ENCODE measurements at places on chromosomes 5 and 9.

GRCh38 chr9:82180711-82181110 is 192.1 kb downstream of the SPATA31D1 start:
- DNase-seq = no peak

DNA sequence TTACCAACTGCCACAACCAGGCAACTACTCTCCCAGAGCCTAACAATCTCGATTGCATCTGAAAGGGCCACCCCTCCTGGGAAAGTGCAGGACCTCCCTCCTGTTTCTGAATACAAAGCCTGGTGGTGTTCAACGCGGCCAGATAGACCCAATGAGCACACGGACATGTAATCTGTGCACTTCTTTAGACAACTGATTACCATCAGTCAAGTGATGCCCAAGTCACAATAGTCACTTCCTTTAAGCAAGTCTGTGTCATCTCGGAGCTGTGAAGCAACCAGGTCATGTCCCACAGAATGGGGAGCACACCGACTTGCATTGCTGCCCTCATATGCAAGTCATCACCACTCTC is 739 bp downstream of the C9orf72 start:
- no peak for DNase-seq

DNA sequence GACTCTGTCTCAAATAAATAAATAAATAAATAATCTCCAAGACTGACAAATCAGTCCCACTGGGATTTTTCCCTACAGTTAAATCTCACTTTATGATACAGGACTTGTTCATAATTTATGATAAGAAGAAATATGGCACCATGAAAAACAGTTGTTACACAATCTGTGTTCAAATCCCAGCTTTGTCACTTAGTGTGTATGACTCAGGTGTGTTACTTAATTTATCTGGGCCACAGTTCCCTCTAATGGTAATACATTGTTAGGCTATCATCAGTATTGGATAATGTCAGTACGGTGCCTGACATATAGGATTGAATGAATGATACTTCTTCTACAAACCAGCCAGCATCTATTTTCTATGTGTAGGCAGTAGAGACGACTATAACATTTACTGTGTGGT is 23.1 kb downstream of the SLC36A3 start:
- DNase-seq = no peak

- no peak for DNase-seq
Observed at GRCh38 chr5:170306381-170306831, 8.8 kb upstream of the LCP2 start.

DNA sequence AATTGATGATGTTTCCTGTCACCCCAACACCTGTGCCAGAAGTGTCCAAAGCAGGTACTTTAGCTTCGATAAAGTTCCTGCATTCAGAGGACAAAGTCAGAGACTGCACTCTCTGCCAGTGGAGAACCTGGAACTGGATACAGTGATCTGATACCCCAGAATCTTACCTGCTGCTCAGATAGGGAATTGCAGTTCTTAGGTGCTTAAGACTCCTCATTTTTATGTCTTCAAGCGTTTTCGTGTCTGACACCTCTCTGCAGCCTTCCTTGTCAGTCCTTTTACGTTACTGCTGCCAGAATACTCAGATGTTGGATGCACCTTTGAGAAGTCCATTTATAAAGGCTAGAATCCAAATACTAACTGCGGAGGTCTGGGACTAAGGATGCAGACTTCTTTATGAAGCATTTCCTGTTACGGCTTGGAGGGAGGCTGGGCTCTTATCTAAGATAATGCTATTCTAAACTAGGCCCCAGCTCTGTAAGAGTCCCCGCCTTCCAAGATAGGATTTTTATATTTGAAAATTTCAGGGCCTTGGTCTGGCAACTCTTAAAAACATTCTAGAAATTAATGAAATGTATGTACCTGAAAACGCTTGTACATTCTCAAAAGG is 1.9 kb downstream of the ISOC1 start:
- DNase-seq = no peak

DNA sequence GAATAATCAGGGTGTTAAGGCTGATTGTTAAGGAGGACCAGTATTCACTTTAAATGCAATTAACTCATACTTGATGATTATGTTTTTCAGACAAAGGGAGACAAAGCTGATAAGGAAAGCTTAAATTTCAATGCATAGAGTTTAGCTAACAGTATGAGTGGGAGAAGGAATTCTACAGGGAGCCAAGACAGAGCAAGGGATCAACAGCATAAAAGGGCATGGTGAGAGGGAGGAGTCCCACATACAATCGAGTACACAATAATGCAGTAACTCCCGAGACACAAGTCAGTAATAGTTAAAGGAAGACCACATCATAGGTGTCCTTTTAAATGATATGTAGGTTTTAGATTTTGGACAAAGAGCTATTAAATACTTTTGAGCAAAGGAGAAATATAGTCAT is 191.7 kb upstream of the PTPRD start:
- DNase-seq = no peak

DNA sequence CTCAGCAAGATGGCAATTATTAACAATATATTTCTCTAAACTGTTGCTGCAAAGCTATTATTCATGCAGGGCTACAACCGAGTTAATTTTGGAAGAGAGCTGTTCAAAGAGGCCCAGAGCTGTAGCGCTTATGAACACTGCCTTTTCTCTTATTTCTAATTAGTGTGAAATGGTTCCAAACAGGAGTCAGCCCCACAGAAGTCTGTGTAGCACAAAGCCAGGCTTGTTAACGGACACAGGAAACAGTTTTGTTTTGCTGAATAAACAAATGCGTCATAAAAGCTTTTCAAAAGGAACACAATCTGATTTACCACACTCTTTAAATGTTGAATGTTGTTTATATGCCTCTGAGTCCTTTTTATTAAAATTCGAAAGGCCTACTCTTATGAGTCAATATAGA is 396.5 kb downstream of the ANXA1 start:
- no peak for DNase-seq

- DNase-seq = no peak
Observed at GRCh38 chr9:85038824-85039608, 369.5 kb downstream of the NTRK2 start.

DNA sequence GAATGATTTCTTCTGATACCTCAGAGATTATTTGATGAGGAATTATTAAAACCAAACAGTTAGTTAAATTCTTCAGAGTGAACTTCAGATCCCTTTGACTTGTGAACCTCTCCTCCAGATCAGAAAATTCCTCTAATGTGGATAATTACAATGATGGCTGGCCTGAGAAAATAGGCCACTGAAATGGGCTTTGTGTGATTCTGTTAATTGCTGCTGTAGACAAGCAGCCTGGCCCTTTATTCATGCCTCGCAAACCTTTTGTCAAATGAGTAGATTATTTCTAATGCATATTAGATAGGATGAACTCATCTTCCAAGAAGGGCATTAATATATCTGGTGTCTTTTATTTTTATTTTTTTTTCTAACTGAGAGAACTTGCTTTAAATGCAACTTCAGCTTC is 855.2 kb downstream of the TLE4 start:
- DNase-seq = no peak

- DNase-seq = no peak
Observed at GRCh38 chr5:90939211-90939610, 380.6 kb downstream of the ADGRV1 start.

DNA sequence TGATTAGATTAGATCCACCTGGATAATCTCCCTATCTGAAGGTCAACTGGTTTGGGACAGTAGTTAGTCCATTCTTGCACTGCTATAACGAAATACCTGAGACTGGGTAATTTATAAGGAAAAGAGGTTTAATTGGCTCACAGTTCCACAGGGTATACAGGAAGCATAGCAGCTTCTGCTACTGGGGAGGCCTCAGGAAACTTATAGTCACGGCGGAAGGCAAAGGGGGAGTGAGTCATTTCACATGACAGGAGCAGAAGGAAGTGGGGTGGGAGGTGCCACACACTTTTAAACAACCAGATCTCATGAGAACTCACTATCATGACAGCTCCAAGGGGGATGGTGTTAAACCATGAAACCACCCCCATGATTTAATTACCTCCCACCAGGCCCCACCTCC is 9.9 kb downstream of the C9orf40 start:
- no peak for DNase-seq

- DNase-seq = no peak
Observed at GRCh38 chr9:125990186-125990792, 243.1 kb downstream of the PBX3 start.

DNA sequence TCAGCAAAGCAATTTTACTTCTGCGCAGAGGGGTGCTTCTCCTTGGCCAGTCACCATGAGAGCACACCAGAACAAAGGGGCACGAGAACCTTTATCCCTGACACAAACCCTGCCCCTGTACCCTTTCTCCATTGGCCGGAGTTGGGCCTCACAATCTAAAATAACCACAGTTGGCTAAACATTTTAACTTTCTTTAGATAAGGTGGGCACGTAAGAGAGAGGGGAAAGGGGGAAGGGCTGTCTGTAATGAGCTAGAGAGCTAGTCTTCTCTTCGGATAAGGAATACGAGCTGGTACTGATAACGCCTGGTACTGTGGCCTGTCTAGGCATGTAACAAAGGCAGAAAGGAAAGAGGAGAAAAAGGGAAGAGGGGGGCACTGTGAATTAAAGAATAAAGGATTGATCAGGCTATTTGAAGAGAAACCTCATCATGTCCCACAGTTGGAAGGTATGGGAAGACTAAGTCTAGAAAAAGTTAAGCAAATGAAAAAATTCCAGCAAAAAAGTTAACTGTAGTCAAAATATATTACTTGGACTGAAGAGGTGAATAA is 1.8 kb upstream of the IARS1 start:
- no peak for DNase-seq

DNA sequence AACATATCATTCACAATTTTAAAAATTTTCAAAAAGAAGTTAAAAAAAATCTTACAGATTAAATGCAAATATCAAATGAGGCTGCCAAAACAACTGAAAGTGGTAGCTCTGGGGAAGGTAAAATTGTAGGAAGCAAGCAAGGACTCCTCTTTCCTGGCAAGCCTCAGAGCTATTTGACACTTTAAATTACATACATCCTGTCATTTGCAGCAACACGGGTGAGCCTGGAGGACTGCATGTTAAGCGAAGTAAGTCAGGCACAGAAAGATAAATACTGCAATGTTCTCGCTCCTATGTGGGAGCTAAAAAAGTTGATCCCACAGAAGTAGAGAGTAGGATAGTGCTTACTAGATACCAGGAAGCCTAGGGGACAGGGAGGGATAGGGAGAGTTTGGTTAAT is 58.0 kb downstream of the LPAR1 start:
- no peak for DNase-seq

DNA sequence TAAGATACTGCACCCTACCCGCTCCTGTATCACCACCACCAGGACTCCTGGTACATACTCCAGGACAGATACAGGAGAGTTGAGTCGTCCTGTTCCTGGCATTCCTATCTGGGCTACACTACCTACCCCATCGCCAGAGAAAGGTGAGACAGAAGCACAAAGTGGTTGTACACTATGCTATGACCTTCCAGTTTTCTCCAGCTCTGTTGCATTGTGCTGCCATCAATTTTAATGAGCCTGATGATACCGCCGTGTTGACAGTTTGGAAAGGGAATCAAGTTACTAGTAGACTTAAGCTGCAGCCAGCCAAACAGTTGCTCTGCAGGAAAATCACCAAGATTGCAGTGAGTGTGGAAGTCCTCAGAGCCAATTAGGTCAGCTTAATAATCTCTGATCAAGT is 35.2 kb downstream of the ANP32B start:
- no peak for DNase-seq

- no peak for DNase-seq
Observed at GRCh38 chr5:31854181-31855133, 215.5 kb downstream of the PDZD2 start.

GRCh38 chr5:172777881-172778814 is 7.2 kb upstream of the DUSP1 start:
- no peak for DNase-seq

DNA sequence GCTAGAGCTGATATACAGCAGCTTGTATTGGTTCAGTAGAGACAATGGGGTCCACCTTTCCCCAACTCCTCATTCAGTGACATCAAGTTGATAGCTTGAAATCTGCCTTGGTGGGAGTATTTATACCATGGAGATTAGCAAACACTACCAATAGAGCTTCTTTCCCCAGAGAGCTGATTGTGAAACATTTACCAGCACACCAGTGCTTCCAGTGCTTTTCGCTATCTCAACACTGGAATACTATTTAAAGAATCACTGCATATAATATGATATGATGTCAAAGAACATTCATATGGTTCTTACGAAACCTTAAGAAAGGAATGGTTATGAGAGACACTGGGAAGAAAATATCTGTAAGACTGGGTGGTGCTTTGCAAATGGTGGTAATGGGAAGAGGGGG is 21.8 kb upstream of the RNF145 start:
- DNase-seq = no peak

DNA sequence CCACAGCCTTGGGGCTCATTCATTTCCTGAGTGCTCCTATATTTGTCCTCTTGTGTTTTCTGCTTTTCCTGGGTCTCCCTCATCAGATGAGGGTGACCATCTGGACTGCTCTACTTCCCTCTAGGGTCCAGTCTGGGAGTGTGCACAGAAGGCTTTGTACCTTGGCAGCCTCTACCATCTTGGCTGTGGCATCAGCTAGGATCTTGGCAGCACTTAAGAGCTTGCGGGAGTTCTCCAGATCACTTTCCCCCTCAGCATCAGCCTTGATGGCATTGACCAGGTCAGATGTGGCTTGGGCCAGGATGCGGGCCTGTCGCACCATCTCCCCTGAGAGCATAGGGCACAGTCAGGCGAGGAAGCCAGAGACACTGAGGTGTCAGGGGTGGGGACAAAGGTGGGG is 15.8 kb downstream of the TLN1 start:
- DNase-seq = no peak

DNA sequence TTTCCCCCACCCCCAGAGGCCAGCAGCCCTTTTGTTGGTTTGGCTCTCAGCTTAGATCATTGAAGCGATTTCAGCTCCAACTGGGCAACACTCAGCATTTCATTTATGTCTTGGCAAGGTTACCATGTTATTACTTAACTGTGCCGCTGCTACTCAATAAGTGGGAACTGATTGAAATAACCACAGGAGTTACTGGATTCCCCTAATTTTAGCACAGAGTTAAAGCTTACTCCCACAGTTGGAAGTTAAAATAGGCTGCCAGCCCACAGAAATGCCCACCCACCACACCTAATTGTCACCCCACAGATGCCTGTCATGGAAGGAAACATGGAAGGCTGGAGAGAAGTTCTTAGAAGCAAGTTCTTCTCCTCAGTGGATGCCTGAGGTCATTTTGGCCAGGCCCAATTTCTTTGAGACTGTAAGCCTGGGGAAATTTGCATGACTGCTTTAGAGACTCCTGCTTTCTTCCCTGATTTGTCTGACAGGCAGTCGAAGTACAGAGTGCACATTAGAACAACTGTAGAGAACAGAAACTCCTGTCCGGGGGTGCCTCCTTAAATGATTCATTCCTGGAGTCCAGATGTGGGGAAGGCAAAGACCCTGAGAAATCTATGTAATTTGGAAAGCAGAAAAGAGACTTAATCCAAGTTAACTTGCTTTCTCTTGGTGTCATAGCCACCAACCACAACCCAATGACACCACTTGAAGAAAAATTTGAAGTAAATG is 370.0 kb downstream of the ZSWIM6 start:
- no peak for DNase-seq

DNA sequence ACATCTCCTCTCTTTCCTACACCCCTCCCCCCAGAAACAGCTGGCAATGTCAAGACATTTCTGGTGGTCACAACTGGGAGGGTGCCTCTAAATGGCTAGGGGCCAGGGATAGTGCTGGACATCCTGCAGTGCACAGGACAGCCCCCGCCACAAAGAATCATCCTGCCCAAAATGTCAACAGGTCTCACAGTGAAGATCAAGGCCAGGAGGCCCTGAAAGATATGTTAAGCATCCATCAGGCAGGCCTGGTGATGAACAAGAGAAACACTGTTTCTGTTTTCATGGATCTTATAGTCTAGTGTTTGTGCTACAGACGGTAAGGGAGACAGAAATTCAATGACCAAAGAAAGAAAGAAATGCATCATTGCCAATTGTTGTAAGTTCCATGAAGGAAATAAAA is 45.9 kb downstream of the WWC1 start:
- DNase-seq = no peak

GRCh38 chr5:55582256-55582655 is 47.5 kb upstream of the PLPP1 start:
- DNase-seq = no peak
